Adrenal gland (tissue), 19 donors: ENCODE measurements at places on chromosomes 1 and 21. TPM values are rescaled to one million over a fixed set of nuclear protein-coding genes. Genes with fewer than 3 reads are reported as not detected.
A peak's percentile ranks its signal among the peaks of the same experiment; 100 is the strongest.

DNA sequence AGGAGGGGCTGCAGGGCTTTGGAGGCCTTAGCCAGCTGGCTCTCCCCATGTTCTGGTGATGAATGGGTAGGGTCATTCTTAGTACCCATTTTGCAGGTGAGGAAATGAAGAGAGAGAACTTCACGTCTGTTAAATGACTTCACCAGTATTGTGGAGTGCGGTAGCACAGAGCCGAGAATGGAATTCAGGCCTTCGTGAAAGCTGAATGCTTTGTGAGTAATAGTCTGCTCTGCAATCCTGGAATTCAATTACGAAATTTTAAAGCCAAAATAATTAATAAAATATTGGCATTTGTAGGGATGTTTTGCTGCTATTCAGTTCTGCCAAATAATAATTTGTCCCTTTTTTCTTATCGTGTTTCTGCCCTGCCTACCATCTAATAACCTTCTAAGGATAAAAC lies 197.7 kb downstream of the GREM2 start:
- H3K27ac ChIP-seq: no peak overlapping the region
- H3K27me3 ChIP-seq: no peaks in the 10 kb centered on the region
- no peak for DNase-seq
- no peaks in the 10 kb centered on the region for H3K36me3 ChIP-seq
- no peaks in the 10 kb centered on the region for H3K4me1 ChIP-seq
- H3K4me3 ChIP-seq: no peak overlapping the region

- DNase-seq: no peak
- no peak overlapping the region for H3K27ac ChIP-seq
- no peaks in the 10 kb centered on the region for H3K4me1 ChIP-seq
- no peaks in the 10 kb centered on the region for H3K27me3 ChIP-seq
These were observed 17.4 kb upstream of the ZMYM6 start for GRCh38 chr1:35049116-35049515.

GRCh38 chr1:8653878-8654277 lies 163.6 kb downstream of the RERE start:
- peaks cover 23% of the 10 kb centered on the region for H3K4me1 ChIP-seq
- no peaks in the 10 kb centered on the region for H3K36me3 ChIP-seq
- no peak overlapping the region for H3K4me3 ChIP-seq
- no peak overlapping the region for H3K27ac ChIP-seq
- no peak for DNase-seq

DNA sequence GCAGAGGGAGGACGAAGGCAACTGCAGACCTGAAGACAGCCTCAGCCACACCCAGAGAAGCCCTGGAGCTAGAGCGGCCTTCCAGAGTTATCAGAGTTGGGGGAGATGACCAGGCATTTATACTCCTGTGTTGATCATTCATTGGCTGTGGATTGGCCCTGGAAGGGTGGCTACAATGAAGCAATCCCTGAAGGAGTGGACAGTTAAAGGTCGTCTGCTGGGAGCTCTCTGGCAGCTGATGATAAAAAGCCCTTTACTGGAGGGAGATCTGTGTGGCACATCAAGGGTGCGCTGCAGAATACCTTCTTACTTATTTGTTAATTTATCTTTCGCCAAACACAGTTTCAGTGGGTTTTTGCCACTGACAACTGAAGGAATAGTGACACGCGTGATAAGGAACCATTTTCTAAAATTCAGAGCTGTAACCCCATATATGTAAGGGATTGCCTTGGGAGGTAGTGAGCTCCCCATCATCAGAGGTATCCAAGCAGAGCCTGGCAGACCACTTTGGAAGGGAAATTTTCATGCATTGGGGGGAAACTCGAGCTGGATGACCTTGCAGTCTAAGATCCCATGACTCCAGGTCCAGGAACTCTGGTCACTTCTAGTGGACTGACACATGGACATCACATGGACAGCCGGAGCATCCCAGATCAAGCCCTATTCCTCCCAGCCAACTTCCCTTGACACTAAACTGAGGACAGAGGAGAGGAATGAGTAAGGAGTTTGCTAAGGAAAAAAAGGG lies 126.4 kb upstream of the GADD45A start:
- peaks cover 3% of the 10 kb centered on the region for H3K4me1 ChIP-seq
- H3K27me3 ChIP-seq: no peaks in the 10 kb centered on the region
- no peak overlapping the region for H3K27ac ChIP-seq

GRCh38 chr21:34351786-34352241 lies 12.0 kb upstream of the KCNE2 start:
- H3K36me3 ChIP-seq: no peaks in the 10 kb centered on the region
- no peak overlapping the region for H3K27ac ChIP-seq
- no peak overlapping the region for H3K4me3 ChIP-seq

SLC25A33 gene
- total RNA-seq: 10.3 TPM

SYPL2 gene
- total RNA-seq: 13.6 TPM

CLCNKB gene
- total RNA-seq: 2.8 TPM

GRCh38 chr1:113452921-113453770 lies 62.8 kb downstream of the MAGI3 start:
- no peak overlapping the region for H3K4me3 ChIP-seq
- H3K27ac ChIP-seq: no peak overlapping the region
- DNase-seq: no peak
- no peaks in the 10 kb centered on the region for H3K36me3 ChIP-seq

GRCh38 chr1:41864471-41865040 lies 54.2 kb downstream of the HIVEP3 start:
- no peak for DNase-seq
- H3K27ac ChIP-seq: no peak overlapping the region
- no peaks in the 10 kb centered on the region for H3K4me1 ChIP-seq

DNA sequence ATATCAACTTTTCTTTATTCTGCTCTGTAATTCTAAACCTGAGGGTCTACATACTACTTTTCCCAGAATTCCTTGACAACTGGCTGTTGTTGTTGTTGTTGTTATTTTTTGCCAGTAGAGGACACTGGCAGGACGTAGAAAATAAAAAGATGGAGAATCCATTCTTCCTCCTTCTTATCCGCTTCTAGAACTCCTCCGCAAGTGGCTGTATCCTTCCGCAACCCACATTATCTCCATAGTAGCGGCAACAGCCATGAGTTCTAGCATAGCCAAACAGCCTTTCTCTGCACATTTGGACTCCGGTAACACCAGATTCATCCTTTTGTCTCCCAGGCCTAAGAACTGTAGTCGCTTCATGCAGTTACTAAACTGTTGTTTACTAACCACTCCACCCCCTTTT lies 91.1 kb upstream of the CACHD1 start:
- H3K4me1 ChIP-seq: no peaks in the 10 kb centered on the region
- no peaks in the 10 kb centered on the region for H3K36me3 ChIP-seq
- no peaks in the 10 kb centered on the region for H3K27me3 ChIP-seq
- no peak overlapping the region for H3K4me3 ChIP-seq
- no peak overlapping the region for H3K27ac ChIP-seq

- no peaks in the 10 kb centered on the region for H3K27me3 ChIP-seq
- H3K4me3 ChIP-seq: no peak overlapping the region
- H3K36me3 ChIP-seq: no peaks in the 10 kb centered on the region
- H3K4me1 ChIP-seq: peaks cover 9% of the 10 kb centered on the region
- DNase-seq: peak; percentile 38
These were observed 98.8 kb downstream of the RASAL2 start for GRCh38 chr1:178192686-178193085.

GRCh38 chr1:85088408-85088784 lies 40.1 kb upstream of the MCOLN3 start:
- H3K4me3 ChIP-seq: no peak overlapping the region
- H3K27me3 ChIP-seq: no peaks in the 10 kb centered on the region
- no peak overlapping the region for H3K27ac ChIP-seq
- no peaks in the 10 kb centered on the region for H3K36me3 ChIP-seq
- no peaks in the 10 kb centered on the region for H3K4me1 ChIP-seq

GRCh38 chr1:47444562-47445465 lies 7.0 kb downstream of the FOXD2 start:
- no peaks in the 10 kb centered on the region for H3K36me3 ChIP-seq
- no peak overlapping the region for H3K4me3 ChIP-seq
- no peak overlapping the region for H3K27ac ChIP-seq
- no peaks in the 10 kb centered on the region for H3K4me1 ChIP-seq
- H3K27me3 ChIP-seq: peaks cover 81% of the 10 kb centered on the region

DNA sequence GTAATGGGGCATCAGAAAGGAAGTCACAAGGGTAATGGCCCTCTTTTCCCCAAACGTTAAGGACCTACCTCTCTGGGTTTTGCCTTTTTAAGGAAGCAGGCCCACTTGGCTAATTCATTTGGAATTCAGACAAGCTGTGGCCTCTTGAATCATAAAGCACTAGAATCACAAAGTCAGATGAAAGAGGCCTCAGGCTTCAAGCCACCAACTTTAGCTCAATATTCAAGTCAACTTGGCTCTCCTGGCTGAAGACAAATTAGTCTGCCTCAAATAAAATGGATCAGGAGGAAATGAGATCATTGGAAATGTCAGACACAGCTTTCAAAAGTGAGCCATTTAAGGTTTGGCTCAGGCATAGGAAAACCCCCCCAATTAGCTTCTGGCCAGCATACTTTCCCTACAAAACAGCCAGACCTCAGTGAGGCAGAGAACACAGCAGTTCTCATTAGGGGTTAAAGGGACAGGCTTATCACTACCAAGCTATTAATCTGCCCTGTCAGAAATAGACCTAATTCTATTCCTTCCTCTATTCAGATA lies 34.3 kb downstream of the SLC35D1 start:
- peaks cover 19% of the 10 kb centered on the region for H3K4me1 ChIP-seq
- H3K4me3 ChIP-seq: no peak overlapping the region
- H3K27ac ChIP-seq: peak overlapping the region; percentile 39

GRCh38 chr1:178644308-178645120 lies 80.5 kb upstream of the RALGPS2 start:
- peaks cover 9% of the 10 kb centered on the region for H3K4me1 ChIP-seq
- H3K27ac ChIP-seq: no peak overlapping the region
- no peaks in the 10 kb centered on the region for H3K27me3 ChIP-seq
- no peak overlapping the region for H3K4me3 ChIP-seq
- DNase-seq: peak; percentile 90

TRIM17 gene
- total RNA-seq: not detected
